ENCODE measurements at places on chromosomes 12 and 14.

DNA sequence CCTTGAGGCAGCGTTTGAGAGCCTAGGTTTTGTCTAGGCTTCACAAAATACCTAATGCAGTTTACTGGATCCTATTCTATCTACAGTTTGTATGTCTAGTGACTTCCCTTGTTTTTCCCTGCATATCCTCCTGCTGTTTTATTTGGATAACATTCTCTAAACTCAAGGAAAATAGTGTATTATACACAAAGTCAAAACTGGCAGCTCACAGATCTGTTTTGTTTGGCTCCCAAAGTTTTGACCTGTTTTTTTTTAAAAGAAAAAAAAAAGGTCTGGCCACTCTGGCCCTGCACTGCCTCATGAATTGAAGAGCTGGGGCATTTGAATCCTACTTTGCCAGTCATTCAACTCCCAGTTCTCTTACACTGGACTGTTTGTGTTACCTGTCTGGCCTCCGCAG lies 155.3 kb downstream of the KICS2 start:
- no peak for DNase-seq

- peak; percentile 30 for DNase-seq
Observed at GRCh38 chr12:101045486-101046464, 164.3 kb downstream of the SLC5A8 start.

- no peak for DNase-seq
Observed at GRCh38 chr14:91387951-91388381, 29.7 kb downstream of the CCDC88C start.

- DNase-seq = no peak
Observed at GRCh38 chr12:105927564-105927963, 211.2 kb downstream of the NUAK1 start.

DNA sequence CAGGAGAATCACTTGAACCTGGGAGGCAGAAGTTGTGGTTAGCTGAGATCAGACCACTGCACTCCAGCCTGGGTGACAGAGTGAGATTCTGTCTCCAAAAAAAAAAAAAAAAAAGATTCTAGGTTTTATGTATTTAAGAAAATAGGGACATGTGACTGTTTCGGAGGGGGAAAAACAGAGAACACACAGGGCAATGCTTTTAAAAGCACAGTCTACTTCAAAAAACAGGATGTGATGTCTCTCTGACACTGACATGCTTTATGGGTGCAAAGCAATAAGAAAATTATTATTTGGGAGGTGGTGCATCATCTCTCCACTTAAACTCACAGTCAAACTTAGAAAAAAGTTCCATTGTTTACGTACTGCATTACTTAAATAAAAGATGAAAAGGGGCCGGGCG lies 28.7 kb downstream of the CLIP1 start:
- DNase-seq = no peak

DNA sequence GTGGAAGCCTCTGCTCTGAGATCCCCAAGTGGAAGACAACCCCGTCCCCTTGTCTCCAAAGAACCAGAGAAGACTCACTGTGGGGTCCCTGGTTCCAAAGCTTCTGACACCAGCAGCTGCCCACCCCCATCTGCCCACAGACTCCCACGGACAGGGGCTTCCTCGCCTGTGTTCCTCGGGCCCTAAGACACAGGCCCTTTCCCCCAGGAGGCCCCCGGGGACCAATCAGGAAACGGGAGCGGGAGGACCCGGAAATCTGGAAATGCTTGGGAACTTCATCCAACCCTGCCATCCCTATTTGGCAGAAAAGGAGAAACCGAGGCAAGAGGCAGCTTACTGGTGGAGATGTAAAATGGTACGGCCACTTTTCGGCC lies 113.1 kb downstream of the NCOR2 start:
- no peak for DNase-seq

DNA sequence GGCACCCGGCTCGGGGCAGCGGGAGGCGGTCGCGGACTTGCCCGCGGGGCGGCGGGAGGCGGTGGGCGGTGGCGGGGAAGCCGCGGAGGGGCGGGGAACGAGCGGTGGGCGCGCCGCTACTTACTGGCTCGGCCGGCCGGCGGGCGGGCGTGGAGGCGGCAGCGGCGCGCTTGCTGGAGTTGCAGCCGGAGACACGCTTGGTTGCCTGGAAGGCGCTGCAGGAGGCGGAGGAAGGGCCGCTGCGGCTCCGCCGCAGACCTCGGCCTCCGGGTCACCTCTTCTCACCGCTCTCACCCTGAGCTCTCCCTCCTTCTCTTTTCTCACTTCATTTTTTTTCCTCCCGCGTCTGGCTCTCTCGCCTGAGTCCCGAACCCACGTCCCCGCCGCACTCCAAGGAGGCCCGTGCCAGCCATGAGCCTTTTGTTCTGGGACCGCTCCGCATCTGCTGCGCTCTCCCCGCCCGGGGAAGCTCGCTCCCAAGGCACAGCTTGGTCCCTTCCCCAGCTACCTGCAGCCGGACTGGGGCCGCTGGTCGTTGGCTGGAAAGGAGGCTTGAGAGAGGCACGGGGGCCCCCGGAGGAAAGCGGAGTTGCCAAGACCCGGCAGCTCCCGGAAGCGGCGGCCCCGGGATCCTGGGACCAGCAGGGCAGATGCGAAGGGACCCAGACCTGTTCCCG lies 592 bp upstream of the KCNK10 start:
- peak; percentile 22 for DNase-seq

GRCh38 chr14:95299271-95299670 lies 20.4 kb downstream of the CLMN start:
- no peak for DNase-seq

GRCh38 chr14:59582161-59582560 lies 5.5 kb upstream of the CCDC175 start:
- DNase-seq = no peak

- DNase-seq = no peak
Observed at GRCh38 chr14:101561145-101561896, at the start of gene DIO3. TSS of gene DIO3 (plus strand) at chr14:101561495.

- DNase-seq = no peak
Observed at GRCh38 chr12:40232602-40233001, 7.8 kb downstream of the LRRK2 start.

DNA sequence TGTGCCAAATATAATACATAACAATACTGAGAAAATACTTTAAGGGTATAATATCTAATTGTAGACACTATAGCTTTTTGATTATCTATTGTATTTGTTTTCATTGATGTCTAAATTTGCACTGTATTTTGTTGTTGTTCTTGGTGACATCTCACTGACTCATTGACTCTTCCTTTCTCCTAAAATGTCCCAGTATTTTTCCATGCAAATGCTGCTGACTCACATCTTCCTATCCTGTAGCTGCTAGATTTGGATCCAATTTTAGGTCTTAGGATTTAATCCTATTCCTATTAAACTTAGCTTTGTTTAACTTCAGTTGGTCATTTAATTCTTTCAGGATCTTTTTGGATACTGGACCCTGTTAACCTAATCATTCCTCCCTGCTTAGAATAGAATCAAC lies 148.5 kb downstream of the TMTC2 start:
- peak; percentile 38 for DNase-seq

All from epithelial cell of esophagus (primary cell).